Peyer's patch (tissue), 4 donors: ENCODE measurements at places on chromosomes 3 and 15.

DNA sequence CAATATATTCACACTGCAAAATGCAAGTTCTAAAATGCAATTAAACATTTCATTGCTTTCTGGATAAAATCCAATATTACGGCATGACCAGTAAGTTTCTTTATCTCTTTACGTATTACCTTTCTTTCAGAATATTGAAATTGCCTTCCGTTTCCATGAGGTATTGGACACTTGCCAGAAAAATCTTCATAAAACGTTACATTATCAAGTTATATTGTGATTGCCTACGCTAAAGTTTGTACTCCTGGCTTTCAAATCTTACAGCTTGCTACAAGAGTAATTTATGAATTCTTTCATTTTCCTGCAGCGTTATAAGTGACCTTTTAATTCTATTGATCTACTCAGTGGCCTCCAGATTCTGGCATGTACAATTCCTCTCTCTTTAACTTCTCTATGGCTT is 1349.3 kb downstream of the OTOL1 start:
- H3K27ac ChIP-seq: no peak overlapping the region
- DNase-seq: no peak
- no peaks in the 10 kb centered on the region for H3K4me1 ChIP-seq
- H3K4me3 ChIP-seq: no peak overlapping the region
- no peaks in the 10 kb centered on the region for H3K36me3 ChIP-seq

- no peak for DNase-seq
- H3K27me3 ChIP-seq: no peaks in the 10 kb centered on the region
- H3K4me1 ChIP-seq: no peaks in the 10 kb centered on the region
These were observed 63.2 kb upstream of the MNS1 start for GRCh38 chr15:56528136-56528535.

- H3K27ac ChIP-seq: peak overlapping the region; percentile 98
These were observed 1.4 kb downstream of the MBNL1 start for GRCh38 chr3:152269831-152270734.

DNA sequence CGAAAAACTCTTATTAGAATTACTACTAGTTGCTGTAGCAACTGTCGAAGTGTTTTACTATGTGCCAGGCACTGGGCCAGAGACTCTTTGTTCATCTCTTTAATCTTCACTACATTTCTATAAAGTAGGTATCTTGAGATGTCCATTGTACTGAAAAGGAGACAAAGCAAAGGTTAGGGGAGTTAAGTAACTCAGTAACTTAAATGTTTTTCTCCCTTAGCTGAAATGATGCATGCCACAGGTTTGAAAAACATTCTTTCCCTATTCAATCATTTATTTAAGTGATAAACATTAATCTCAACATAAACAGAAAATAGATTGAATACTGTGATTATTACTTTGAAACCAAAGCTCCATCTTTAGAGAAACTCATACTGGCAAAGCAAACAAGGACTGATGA is 776.2 kb downstream of the FHIT start:
- H3K36me3 ChIP-seq: no peaks in the 10 kb centered on the region
- H3K4me1 ChIP-seq: no peaks in the 10 kb centered on the region
- no peak overlapping the region for H3K27ac ChIP-seq
- H3K27me3 ChIP-seq: no peaks in the 10 kb centered on the region
- no peak overlapping the region for H3K4me3 ChIP-seq

DNA sequence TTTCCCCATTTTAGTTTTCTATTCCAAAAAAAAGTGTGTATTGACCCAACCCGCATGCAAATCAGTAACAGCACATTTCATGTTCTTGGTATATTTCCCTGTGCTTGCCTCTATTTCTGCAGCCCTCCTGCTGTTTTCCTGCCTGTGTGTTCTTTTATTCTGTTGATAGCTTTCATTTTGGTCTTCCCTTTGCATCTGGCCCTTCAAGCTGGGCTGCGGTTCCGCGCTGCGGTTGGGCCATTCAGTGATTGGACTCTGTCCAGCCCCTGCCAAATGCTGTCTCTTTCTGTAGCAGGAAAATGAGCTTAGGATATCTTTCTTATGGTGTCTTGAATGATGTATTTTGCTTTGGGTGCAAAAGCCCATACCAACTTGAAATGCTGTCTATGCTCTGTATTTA is 49.9 kb downstream of the ZNF621 start:
- DNase-seq: no peak
- no peak overlapping the region for H3K27ac ChIP-seq
- H3K27me3 ChIP-seq: no peaks in the 10 kb centered on the region
- H3K4me1 ChIP-seq: no peaks in the 10 kb centered on the region
- H3K4me3 ChIP-seq: no peak overlapping the region
- no peaks in the 10 kb centered on the region for H3K36me3 ChIP-seq

GRCh38 chr15:60390231-60390630 is 7.6 kb downstream of the ANXA2 start:
- DNase-seq: no peak
- H3K27me3 ChIP-seq: no peaks in the 10 kb centered on the region
- H3K36me3 ChIP-seq: no peaks in the 10 kb centered on the region
- no peak overlapping the region for H3K4me3 ChIP-seq

GRCh38 chr3:181735911-181736310 is 24.2 kb downstream of the SOX2 start:
- H3K4me3 ChIP-seq: no peak overlapping the region
- no peak for DNase-seq
- H3K27me3 ChIP-seq: no peaks in the 10 kb centered on the region
- H3K36me3 ChIP-seq: no peaks in the 10 kb centered on the region
- no peak overlapping the region for H3K27ac ChIP-seq

DNA sequence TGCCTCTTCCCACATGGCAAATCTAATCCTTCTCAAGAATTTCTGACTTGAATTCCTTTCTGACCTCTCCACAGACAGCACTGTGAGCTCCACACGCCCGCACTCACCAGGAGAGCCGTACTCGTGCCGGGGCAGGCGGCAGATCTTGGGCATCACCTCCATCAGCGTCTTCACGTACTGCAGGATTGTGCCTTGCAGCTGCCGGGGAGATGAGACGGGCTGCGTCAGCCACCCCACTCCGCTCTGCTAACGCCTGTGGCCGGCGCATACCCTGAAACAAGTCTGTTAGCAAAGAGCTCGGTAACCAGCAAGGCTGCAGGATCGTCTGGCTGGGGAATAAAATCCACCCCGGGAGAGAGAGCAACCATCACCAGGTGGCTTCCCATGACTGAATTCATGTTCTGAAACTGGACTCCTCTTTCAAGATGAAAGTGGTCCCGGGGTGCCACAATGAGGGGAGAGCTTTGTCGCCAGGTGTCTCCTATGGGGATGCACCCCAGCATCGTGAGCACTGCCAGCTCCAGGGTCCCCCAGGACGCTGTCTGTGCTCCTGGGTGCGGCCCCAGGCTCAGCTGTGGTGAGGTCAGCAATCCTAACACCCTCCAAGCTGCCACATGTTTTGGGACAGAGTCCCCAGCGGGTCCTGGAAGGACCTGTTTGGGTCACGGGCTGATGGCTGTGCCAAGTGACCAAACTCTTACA is 43.4 kb downstream of the NIPA2 start:
- H3K4me1 ChIP-seq: no peaks in the 10 kb centered on the region
- no peaks in the 10 kb centered on the region for H3K27me3 ChIP-seq
- H3K27ac ChIP-seq: no peak overlapping the region
- DNase-seq: peak; percentile 41
- no peaks in the 10 kb centered on the region for H3K36me3 ChIP-seq

DNA sequence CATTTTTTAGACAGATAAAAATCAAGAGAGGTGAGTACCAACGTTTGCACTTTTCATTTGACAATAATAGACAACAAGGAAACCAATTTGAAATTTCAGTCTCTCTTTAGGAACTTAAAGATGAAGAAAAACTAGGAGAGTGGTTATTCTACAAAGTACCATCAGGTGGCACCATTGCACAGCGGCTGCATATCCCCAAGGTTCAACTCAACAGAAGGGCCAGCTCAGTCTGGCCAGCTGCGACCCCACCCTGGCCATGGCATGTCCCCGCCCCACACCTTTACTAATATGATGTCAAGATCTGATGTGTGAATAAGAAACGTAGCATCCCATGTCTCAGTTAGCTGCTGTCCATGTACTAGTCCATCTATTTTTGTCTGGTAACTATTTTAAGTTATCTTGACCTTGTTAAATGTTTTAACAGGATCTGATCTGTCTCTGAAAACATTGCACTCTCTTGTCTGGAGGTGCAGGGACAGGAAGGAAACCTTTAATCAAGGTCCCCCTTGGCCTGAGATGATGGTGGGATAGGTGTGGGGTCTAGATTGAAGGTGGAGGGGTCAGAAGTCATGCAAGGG is 35.5 kb upstream of the CGNL1 start:
- H3K4me1 ChIP-seq: no peaks in the 10 kb centered on the region
- no peak overlapping the region for H3K27ac ChIP-seq
- H3K4me3 ChIP-seq: no peak overlapping the region
- no peaks in the 10 kb centered on the region for H3K27me3 ChIP-seq
- DNase-seq: peak; percentile 19

- H3K4me3 ChIP-seq: no peak overlapping the region
- no peaks in the 10 kb centered on the region for H3K27me3 ChIP-seq
- no peaks in the 10 kb centered on the region for H3K36me3 ChIP-seq
These were observed 30.5 kb upstream of the TIPARP start for GRCh38 chr3:156643729-156644389.
